ENCODE measurements at places on chromosomes 3 and 15. TPM values are rescaled to one million over a fixed set of nuclear protein-coding genes. Genes with fewer than 3 reads are reported as not detected.

The PIK3R4 gene
- total RNA-seq = 27.4 TPM

The CCNB2 gene
- total RNA-seq = 2.3 TPM

The MUSTN1 gene
- total RNA-seq = not detected

The RARB gene
- 0.26 TPM for total RNA-seq

The CLDN18 gene
- not detected for total RNA-seq

The PIF1 gene
- total RNA-seq = 0.51 TPM

The ROBO2 gene
- total RNA-seq = 0.26 TPM

GRCh38 chr15:73637527-73637926 is 4.3 kb upstream of the NPTN start:
- DNase-seq = peak; percentile 50

DNA sequence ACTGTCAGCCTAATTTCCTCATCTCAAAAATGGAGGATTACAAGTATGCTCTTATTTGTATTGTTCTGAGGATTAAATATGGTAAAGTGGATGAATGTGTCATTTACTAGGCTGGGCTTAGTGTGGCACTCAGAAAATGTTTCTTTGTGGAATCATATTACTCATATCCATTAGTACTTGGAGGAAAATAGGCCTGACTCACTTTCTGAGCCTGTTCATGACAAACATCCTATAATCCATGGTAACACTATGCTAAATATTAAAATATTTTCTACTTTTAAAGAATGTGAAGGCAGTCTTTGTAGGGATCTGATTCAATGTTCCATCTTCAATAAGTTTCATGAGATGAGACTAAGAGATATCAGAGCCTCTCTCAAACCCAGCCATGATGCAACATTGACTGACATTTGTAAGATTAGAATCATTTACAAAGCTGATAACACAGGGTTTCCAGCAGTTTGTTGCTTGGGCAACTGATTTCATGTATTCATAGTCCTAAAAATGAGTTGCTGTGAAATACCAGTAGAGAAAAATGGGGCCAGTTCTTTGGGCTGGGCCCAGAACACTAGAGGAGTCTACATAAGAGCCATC is 1048.5 kb downstream of the NTRK3 start:
- peak; percentile 77 for DNase-seq

GRCh38 chr15:98786717-98787116 is 138.4 kb downstream of the IGF1R start:
- DNase-seq = no peak

GRCh38 chr3:42088803-42089530 is 2.2 kb upstream of the TRAK1 start:
- DNase-seq = no peak

- DNase-seq = no peak
These were observed 246.2 kb downstream of the LSAMP start for GRCh38 chr3:116199063-116199462.

- DNase-seq = no peak
These were observed 39.7 kb upstream of the PLOD2 start for GRCh38 chr3:146200461-146201220.

GRCh38 chr3:115930168-115930567 is 306.9 kb downstream of the GAP43 start:
- no peak for DNase-seq

- DNase-seq = no peak
These were observed 17.8 kb downstream of the ITGA11 start for GRCh38 chr15:68414206-68414555.

DNA sequence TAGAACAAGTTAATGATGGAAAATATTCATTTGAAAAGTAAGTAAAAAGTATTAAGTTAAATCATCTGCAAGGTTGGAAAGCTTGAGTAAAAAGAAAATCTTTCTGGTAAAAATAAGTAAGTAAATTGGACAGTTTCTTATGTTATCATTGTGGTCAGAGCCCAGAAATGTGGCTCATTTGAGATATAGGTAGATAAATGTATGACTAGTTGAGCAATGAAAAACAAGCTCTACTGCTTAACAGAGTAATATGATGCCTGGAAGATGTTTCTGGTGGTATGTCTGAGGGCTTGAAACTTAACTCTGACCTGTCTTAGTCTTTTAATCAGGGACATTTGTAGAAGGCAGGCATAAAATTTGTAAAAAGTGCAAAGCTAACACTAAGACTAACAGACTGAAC is 444.0 kb downstream of the MFSD1 start:
- DNase-seq = no peak

DNA sequence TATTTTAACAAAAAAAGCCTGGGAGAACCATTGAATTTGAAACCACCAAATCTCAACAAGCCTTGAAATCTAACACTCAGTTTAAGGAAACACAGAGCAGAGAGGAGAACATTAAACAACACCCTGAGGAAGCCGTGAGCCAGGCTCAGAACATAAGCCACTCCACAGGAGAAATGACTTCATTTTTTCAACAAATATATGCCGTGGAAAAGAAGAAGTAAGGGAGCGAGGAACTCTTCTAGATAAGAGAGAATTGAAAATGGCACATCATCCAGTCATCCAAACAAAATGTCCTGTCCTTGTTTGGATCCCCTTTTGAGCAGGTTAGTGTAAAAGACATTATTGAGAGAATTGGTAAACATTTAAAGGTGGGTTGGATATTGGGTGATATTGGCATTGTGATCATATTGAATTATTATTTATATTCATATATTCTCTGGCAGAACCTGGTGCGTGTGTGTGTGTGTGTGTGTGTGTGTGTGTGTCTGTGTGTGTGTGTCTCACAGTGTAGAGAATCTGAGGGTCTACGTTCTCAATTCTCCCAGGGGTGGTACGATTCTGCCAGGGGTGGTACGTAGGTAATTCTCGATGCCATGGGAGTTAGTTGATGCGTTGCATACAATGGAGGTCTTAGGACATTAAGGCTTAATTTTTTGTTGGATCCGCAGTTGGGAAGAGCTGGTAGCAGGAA is 94.4 kb downstream of the ST6GAL1 start:
- DNase-seq = no peak

GRCh38 chr3:43791246-43791645 is 100.5 kb downstream of the ABHD5 start:
- DNase-seq = no peak

- DNase-seq = peak; percentile 91
These were observed 7.2 kb downstream of the SUSD5 start for GRCh38 chr3:33211444-33211843.

- DNase-seq = no peak
These were observed 50.1 kb upstream of the TRIM42 start for GRCh38 chr3:140627756-140628155.

GRCh38 chr3:52704611-52705437 is 767 bp downstream of the GLT8D1 start:
- no peak for DNase-seq

DNA sequence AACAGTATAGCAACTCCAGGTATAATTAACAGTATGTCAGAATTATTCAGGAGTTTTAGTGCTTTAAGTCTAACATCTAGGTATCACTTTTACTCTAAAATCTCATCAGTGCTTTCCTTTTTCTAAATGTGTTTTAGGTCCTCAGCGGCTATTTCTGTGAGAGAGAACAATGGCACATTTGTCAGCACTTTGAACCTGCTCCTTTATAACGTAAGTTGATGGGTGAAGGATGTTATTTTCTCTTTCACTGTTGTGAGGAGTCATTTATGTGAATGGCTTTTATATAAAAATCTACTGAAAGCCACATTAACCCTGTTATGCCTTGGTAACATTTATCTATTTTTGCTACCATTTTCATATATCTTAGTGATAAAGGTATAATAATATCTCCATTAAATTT is 22.8 kb downstream of the ZPLD1 start:
- DNase-seq = no peak

DNA sequence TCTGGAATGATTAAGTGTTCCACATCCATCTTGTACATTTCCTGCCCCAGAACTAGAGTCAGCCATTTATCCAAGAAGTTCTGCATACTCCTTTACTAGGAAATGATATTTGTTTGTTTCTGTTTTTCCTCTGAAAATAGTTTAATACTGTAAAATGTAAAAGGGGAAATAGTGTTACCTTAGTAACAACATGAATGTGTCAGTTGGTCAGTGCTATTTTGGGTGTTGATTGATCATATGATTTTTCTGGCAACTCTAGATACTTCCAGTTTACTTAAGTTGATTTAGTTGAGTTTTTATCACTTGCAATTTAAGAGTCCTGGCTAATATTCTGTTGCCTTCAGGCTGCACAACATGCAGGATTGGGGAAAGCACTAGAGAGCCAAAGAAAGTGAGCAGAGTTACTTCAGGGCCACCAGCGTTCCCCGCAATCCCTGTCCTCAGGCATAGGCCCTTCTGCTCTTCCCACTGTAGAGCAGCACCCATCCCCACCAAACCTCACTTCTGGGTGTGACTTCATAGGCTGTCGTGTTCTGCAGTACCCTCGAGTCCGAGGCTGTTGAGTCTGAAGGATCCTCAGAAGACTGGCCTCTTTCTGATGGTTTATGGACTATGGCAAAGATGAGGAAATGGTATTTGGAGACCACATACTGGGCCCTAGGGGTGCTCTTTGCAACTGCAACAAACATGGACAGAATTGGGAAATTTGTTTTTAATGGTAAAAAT is 69.0 kb downstream of the CHD2 start:
- no peak for DNase-seq

DNA sequence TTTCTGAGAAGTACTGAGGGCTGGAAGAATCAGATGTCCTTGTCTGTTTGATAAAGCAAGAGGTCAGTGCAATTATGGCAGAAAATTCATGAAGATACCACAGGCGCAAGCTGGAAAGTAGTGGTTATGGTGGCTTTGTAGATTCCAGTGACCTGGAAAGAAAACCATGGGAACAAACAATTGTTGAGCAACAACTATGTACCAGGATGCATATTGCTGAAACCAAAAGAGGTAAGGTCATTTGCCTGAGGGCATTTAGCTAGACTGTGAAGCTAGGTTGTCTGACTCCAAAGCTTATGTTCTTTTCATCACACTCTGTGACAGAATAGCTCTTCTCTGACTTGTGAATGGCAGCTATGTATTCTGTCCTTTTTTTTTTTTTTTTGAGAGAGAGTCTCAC is 74.0 kb downstream of the B3GALNT1 start:
- DNase-seq = peak; percentile 35

GRCh38 chr3:62027796-62028195 is 345.6 kb downstream of the FEZF2 start:
- no peak for DNase-seq

- no peak for DNase-seq
These were observed 73.5 kb upstream of the XCR1 start for GRCh38 chr3:46100812-46101211.

GRCh38 chr3:173911446-173911845 is 513.9 kb downstream of the NLGN1 start:
- DNase-seq = no peak

DNA sequence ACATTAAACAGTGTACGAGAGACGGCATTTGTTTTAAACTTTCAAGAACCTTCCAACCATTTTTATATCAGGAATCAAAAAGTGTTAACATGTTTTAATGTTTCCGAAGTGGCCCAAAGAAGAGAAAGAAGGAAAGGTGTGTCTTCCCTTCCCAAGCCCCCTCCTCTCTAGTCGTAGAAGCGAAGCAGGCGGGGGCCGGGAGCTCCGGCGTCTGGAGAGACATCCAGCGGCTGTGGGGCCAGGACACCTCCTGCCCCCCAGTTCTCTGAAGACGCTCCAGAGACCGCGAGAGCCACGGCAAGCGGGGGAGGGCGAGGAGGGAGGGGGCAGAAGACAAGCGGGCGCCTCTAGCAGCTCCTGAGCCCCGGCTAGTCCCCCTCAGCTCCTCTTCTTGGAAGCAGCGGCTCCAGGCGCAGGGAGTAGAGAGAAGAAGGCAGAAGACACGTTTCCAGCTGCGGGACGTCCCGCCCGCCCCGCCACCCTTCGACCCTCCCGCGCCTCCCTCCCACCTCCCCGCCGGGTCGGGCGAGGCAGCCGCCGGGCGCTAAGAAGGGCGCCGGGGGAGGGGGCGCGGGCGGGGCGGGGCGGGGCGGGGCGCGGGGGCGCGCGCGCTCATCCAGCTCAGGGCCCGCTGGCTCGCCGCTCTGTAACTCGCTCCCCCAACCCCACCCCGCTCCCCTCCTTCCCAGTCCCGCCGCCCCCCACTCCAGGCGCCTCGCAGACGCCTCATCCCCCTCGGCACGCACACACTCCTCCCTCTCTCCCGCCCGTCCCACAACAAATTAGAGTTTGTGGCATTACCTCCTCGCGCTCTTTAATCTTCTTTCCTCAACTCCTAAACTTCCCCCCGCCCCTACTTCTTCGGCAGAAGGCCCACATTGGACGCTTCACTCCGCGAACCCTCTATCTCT is at the start of gene ZBTB20:
TSS of gene ZBTB20 (minus strand) at position 871 of the 911 bp plus-strand sequence.
- DNase-seq = peak; percentile 38

DNA sequence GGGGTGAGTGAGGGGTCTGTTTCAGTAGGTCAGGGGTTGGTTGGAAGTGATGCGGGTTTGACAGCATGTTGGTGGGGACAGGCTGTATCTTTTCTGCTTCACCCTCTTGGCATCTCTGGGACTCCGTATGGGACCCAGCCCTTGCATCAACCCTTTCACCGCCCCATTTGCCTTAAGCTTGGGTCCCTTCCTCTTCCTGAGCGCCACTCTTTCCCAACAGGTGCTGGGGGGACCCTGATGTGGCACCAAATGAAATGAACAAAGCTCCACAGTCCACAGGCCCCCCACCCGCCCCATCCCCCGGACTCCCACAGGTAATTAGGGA is 1.1 kb downstream of the EIF4G1 start:
- DNase-seq = no peak

DNA sequence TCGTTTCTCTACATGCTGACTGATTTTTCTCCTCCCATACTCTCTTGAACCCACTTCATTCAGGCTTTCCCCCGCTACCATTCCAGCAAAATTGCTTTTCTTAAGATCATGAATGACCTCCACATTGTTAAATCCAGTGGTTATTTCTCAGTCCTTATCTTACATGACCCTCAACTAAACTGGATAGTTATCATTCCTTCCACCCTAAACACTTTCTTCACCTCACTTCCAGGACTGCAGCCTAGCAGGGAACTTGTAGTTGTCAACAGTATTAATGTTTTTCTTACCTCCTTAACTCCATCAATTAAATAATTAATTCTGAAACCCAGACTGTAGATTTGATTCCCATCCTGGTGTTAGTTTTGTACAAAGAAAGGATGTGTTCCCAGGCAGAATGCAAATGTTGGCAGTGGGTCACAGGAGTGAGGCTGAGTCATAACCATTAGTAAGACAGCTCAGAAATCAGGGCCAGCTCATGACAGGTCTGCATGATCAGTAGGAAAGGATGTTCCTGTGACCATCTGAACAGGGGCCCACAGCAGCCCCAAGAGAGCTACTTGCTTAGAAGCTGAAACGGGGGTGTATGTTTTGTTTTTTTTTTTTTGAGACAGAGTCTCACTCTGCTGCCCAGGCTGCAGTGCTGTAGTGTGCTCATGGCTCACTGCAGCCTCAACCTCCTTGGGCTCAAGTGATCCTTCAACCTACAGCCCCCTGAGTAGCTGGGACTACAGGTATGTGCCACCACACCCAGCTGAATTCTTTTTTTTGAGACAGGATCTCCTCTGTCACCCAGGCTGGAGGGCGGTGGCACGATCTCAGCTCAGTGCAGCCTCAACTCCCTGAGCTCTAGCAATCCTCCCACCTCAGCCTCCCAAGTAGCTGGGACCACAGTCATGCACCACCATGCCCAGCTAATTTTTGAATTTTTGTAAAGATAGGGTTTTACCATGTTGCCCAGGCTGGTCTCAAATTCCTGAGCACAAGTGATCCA is 9.1 kb downstream of the BCL2L10 start:
- peak; percentile 93 for DNase-seq

- DNase-seq = peak; percentile 42
These were observed at the start of gene UTS2B for GRCh38 chr3:191329654-191330529. Gene UTS2B (minus strand): TSS chr3:191330526. CDS start chr3:191282189, 48,337 bp downstream.

- no peak for DNase-seq
These were observed 80.3 kb downstream of the FILIP1L start for GRCh38 chr3:100033903-100034471.

Data from bronchial epithelial cell (primary cell).